ENCODE measurements at places on chromosomes 11 and 22.

GRCh38 chr11:120244476-120245365 is 4.8 kb downstream of the POU2F3 start:
- DNase-seq: no peak

DNA sequence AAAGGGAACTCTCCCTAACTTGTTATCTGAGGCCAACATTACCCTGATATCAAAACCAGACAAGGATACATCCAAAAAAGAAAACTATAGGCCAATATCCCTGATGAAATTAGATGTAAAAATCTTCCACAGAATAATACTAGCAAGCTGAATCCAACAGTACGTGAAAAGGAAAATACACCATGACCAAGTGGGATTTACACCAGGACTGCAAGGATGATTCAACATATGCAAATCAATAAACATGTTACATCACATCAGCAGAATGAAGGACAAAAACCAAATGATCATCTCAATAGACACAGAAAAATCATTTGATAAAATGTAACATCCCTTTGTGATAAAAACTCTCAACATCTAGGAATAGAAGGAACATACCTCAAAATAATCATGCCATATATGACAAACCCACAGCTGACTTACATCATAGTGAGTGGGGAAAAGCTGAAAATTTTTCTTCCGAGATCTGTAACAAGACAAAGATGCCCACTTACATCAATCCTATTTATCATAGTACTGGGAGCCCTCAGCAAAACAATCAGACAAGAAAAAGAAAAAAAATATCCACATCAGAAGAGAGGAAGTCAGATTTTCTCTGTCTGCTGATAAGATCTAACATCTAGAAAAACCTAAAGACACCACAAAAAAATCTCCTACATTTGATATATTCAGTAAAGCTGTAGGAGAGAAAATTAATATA is 703.3 kb upstream of the ANO5 start:
- DNase-seq: no peak

- DNase-seq: no peak
These were observed 3.7 kb upstream of the FOLR1 start for GRCh38 chr11:72188267-72188666.

DNA sequence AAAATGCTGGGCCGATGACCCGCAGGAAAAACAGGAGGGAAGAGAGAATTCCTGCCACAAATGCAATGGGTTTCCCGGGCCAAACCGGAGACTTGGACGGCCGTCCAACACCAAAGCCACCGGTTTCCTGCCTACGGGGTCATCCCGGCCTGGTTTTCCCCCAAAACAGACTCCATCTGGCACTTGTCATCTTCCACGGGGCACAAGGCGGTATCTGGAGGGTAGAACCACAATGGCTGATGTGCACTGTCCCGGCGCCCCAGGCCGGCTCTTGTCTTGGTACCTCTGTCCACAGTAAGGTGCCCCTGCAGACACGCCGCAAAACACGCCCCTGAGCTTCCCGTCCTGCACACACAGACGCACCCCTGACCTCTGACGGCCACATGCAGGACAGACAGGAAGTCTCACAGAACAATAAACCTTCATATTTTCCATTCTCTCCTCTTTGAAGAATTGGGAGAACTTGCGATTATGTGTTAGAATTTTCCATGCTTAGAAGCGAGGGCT is 20.1 kb downstream of the CELSR1 start:
- no peak for DNase-seq

GRCh38 chr22:45647532-45648225 is 24.0 kb upstream of the ATXN10 start:
- no peak for DNase-seq

GRCh38 chr11:114148013-114148382 is 88.5 kb downstream of the ZBTB16 start:
- DNase-seq: no peak

DNA sequence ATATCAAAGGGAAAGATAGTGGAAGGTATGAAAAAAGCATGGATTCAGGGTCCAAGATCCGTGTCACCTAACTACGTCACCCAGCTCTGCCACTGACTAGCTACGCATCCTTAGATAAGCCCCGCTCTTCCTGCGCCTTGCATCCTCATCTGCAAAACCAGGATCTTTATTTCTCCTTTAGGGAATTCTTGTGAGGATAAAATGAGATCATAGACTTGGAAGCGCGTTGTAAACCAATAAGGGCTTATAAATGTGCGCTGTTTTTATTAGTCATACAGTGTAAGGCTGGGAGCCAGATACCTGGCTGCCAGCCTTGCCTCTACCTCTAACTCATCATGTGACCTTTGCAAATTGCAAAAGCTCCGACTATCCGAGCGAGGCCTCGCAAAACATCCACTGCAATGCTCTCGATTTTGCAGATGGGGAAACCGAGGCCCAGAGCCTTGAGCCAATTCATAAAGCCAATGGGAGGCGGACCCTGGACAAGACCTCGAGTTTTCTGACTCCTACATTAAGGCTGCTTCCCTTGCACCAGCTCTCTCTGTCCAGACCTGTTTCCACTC is 753 bp downstream of the PRPF19 start:
- no peak for DNase-seq

DNA sequence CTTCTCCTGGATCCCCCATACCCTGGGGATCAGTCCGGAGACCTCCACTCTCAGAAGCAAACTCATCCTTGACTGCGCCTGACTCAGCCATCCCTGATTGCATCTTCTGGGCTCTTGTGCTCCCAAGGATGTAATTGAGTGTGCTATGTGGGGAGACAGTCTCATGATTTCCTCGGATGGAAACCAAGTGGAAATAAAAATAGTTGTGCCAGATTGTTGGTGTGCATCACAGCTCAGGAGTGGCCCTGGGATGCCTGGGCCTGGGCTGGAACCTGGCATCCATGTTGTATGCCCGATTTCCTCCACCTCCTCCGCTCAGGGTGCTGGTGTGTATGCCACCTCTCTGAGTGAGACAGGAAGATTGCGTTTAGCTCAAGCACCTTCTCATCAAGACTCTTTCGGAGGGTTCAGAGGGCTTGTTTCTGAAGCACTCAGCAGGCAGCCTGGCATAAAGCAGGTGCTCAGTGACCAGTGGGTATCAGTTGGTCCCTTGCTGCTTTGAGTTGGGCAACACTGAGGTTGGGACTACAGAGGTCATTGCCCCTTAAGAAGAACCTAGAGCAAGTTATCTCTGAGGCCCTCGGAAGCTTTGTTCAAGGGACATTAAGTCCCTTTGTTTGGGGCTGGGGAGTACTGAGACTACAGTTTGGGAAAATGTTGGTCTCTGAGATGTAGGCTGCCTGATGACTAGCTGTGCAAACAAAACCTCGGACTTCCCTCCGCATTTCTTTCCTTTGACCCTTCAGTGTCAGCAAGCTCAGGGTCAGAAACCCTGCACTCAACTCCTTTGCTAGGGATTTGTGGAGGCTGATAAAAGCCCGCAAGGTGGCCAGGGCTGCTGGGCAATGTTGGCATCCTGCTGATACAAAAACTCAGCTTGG is 24.8 kb upstream of the MICAL2 start:
- DNase-seq: no peak

DNA sequence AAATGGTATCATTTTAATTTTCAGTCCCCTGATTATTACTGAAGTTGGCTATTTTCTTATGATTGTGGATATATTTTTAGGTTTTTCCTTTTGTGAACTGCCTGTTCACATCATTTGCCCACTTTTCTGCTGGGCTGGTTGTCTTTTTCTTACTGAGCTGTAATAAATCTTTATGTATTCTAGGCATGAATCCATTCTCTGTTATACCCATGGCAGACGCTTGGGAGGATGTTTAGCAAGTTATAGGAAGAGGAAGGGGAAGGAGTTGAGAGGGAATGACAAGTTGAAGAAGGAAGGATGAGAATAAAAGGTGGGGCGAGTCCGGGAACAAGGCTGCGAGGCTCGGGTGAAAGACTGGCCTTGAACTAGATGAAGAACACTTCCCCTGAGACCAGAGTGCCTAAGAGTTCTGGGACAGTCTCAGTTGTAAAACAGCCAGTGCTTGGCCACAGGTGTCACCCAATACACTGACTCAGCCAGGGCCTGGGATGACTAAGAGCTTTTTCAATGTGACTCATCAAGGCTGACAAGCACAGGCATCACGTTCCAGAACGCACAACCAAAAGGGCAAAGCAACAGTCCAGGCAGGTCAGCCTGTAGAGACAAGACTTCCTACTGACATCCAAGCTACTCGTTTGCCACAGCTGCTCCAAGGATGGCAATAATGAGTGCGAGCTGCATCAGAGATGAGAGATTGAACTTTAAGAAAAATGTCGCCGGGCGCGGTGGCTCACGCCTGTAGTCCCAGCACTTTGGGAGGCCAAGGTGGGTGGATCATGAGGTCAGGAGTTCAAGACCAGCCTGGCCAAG is 35.2 kb downstream of the LRFN4 start:
- DNase-seq: peak; percentile 45

- DNase-seq: no peak
These were observed 114.9 kb upstream of the NECTIN1 start for GRCh38 chr11:119843877-119844276.

GRCh38 chr11:86523738-86524619 is 148.4 kb downstream of the ME3 start:
- no peak for DNase-seq

DNA sequence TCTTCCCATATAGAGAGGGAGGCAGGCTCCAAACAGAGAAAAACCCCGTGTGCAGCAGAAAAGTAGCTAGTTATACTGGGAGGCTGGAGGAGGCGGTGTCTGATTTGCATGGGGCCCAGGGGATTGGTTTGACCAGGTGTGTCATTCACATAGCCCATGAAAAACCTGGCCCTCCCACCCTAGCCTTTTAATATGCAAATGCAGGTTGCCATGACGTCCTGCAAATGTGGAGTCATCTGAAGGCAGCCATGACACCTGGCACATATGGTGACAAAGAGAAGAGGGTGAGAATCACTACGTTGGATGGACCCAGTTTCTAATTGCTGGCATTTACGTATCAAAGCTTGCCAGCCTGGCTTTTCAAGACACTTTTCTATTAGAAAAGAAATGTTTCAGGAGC is 57.8 kb downstream of the FAM181B start:
- DNase-seq: no peak

- DNase-seq: no peak
These were observed 577 bp downstream of the MRPL17 start for GRCh38 chr11:6682591-6682935.

DNA sequence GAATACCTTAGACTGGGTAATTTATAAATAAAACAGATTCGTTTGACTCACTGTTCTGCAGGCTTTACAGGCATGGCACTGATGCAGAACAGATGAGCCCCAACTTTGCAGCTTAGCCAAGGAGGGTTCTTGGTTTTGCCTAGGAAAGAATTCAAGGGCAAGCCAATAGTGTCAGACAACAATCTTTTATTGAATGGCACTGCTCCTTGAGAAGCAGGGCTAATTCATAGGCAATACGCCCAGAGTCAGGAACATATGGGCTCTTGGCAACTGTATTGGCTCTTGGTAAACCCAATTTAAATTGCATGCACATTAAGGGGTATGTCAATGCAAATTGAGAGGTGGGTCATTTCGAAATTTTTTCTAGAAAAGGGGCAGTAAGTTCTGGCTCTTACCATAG is 87.9 kb downstream of the RAB38 start:
- no peak for DNase-seq

Data from stimulated activated CD4-positive, alpha-beta T cell treated with anti-CD3 and anti-CD28 coated beads, TNF-alpha, amount 100 ng/mL, for 48 hours (primary cell).